Endothelial cell (in vitro differentiated cells): ENCODE measurements at places on chromosomes 7 and 10. TPM values are rescaled to one million over a fixed set of nuclear protein-coding genes. Genes with fewer than 3 reads are reported as not detected.

GRCh38 chr10:51301644-51302043 lies 227.4 kb downstream of the PRKG1 start:
- DNase-seq: no peak

DNA sequence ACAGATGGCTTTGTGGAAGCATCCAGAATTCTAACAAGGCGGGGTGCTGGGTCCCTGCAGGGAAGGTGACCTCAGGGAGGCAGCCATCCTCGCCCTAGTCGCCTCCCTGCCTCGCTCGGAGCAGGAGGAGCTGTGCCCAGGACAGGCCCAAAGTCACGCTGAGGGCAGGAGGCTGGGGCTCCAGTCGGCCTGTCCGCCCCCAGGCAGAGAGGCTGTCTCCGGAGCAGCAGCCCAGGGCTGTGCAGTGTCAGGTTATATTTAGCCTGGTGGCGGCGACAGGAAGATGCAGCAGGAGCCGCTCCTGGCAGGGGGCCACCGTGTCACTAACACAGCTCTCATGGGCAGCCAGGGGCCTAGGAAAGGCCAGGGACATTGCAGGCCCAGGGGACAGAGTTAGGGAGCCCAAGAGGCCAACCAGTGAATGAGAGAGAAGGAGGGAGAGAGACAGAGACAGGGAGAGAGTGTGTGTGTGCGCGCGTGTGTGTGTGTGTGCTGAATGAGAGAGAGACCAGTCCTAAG lies 13.5 kb downstream of the KCNH2 start:
- no peak for DNase-seq

GRCh38 chr7:28956608-28957063 lies 1.5 kb downstream of the TRIL start:
- peak; percentile 78 for DNase-seq

- DNase-seq: no peak
Observed at GRCh38 chr7:23290993-23291392, 8.1 kb upstream of the MALSU1 start.

DNA sequence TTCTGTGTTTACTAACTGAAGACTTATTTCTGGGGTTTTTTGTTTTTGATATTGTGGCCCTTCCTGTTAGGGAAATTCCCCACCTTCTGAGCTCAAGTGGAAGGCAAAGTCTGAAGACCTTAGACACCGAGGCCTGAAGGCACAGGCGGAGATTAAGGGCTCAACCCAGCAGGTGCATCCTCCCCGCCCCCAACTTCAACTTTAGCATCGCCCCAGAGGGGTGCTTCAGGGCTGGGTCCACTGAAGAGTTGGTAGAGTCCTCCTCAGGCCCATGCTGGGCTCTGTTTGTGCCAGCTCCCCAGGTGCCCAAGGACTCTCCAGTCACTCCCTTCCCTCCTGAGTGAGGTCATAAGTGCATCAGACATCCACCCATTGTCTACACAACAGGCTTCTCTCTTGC lies 9.4 kb upstream of the PPIA start:
- DNase-seq: no peak

DNA sequence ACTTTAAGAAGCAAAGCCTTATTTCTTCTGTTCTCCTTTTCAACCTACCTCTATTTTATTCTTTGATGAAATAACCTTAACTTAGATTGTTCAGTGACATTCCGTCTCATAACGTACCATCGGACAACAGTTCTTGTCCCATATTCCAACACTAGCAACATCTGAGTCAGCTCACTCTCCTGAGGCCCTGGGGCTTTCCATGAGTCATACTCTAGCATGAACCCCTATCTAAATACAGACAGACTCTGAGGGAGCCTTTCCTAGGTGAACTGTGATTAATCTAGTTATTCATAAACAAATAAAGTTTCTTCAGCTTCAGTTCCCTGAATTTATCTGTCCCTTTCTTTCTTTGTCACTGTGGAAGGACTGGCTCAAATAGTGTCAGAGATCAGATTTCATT lies 168.7 kb upstream of the LYZL1 start:
- DNase-seq: no peak

Gene AKR1C4
- not detected for total RNA-seq

Gene INTS1
- total RNA-seq: 109 TPM
